ENCODE measurements at places on chromosomes 12 and 14.

- no peak for DNase-seq
Observed at GRCh38 chr12:132413931-132414588, 75.9 kb upstream of the FBRSL1 start.

- DNase-seq: no peak
Observed at GRCh38 chr12:79444089-79444488, 246.7 kb downstream of the PAWR start.

DNA sequence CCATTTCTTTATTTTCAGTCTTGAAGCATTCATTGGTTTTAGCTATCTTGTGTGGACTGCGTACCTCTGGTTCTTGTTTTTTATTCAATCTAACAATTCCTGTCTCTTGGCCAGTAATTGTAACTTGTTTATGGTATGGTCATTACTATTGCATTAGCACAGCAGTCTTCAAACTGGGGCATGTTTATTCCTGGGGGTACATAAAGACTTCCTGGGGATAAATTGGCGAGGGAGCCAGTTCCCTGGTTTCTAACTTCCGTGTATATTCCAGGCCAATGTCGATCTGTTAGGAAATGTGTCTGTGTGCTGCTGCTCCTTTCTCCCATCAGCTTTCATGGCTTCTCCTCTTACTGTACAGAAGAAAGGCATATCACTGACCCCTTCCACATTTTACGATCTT lies 13.7 kb upstream of the EVL start:
- DNase-seq: no peak

DNA sequence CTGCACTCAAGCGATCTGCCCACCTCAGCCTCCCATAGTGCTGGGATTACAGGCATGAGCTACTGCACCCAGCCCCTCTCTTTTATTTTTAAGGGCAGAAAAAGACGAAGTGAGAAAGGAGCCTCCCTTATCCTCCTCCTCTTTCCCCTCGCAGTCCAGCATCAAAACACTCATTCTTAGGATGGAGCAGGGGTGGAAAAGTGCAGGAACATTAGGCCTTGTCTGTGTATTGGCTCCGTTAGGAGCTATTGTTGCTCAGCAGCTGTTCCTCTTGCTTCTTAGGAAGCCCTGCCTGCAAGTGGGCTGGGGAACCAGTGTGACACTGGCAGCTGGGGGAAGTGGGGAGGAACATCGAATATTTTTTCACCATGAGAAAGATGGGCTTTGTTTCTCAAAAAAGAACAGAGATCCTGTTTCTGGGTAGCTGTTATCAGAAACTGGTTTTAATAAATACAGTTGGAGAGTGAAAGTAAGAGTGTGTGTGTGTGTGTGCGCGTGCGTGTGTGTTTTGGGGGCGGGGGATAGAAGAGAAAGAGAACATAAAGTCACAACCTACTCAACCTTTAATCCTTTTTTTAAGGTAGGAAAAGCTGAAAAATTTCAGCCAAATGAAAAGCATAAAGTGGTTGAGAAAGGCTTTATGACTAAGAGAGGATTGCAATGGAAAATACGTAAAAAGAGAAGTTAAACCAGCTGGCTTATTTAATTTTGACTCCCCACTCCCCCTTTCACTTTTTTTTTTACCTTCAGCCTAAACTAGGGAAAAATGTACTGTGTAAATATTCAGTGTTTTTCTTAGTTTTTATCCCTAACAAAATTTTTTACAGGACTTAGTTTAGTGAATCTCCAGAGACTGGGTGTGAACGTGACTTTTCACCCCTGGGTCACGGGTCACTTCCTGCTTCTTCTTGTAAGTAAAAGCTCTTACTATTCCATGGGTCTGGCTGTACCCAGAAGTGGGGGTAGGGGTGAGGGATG lies 197.2 kb upstream of the PLEKHG7 start:
- DNase-seq: peak; percentile 54

GRCh38 chr14:97293659-97294058 lies 496.5 kb downstream of the VRK1 start:
- no peak for DNase-seq

DNA sequence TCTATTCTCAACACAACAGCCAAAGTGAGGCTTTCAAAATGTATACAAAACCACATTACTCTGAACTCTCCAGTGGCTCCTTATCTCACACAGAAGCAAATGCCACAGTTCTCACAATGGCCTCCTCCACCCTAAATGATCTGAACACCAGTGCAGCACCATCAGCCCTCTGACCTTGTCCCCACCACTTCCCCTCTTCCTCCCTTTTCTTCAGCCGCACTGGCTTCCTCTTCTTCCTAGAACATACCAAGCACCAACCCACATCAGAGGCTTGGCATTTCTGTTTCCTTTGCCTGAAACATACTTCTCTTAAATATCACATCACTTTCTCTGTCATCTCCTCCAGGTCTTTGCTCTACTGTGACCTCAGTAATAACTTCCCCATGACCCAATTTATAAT lies 66.3 kb downstream of the GPR135 start:
- no peak for DNase-seq

DNA sequence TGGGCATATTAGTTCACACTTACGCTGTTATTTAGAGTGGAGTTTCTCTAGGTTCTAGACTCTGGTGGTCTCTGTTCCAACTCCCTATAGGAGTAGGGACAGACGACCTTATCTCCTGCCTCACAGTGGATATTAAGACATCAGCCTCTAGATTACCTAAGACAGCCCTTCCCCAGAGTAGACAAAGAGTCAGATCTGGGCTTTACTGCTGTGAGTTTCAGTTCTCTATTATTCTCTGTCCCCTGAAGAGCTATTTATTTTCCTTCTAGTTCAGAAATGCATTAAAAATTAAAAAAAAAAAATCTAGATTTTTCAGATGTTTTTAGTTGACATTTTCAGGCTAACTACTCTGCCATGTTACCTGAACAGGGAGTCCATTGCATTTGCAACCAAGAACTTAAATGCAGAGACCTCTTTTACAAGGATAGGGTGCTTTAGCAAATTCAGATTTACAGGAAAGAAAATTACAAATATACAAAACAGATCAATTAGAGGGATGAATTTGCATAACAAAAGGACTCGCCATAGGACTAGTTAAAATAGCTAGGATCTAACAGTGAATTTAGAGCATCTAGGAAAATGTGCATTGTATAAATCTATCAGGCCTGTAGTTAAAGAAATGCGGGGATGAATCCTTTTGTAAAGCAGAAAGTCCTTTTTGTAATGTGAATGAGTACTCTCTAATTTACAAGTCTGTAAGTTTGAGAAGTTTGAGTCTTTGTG lies 381.4 kb downstream of the APAF1 start:
- no peak for DNase-seq

DNA sequence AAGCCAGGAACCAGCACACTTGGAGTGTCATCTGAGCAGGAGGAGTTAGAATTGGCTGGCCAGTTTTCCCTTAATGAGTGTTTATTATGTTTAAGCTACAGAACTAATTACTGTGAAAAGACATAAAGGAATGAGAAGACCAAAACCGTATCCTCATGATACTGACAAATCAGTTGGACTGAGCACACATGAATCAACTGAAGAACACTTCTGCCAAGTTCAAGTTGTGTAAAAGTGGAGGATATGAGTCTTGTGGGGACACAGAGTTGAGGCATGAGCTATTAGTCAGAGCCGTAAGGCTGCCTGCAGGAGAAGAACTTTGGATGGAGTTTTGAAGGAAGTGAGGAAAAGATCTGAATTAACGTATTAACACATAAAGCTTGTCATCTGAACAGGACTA lies 43.1 kb downstream of the HMGA2 start:
- DNase-seq: no peak

GRCh38 chr12:116148844-116149243 lies 128.6 kb downstream of the MED13L start:
- no peak for DNase-seq

DNA sequence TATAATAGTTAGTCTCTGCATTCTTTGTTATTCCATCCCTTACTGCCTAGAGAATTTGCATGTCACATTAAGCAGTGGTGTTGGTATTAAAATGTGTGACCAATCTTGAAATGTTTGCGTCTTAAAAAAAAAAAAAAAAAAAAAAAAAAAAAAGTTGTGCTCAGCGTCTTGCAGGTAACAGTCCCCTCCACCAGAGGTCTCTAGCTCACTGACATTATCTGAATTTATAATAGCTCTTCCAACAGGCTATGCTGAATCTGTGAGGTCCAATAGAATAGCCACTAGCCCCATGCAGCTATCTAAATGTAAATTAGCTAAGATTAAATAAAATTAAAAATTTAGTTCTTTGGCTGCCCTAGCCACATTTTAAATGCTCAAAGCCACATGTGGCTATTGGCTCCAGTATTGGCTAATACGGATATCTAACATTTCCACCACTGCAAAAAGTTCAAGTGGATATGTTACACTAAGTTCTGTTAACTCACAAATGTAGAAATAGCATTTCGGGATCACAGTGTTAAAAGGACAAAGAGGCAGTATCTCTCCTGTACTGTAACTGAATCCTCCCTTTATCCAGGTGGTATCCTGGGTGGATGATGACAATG lies 28.7 kb downstream of the NKX2-8 start:
- peak; percentile 10 for DNase-seq

DNA sequence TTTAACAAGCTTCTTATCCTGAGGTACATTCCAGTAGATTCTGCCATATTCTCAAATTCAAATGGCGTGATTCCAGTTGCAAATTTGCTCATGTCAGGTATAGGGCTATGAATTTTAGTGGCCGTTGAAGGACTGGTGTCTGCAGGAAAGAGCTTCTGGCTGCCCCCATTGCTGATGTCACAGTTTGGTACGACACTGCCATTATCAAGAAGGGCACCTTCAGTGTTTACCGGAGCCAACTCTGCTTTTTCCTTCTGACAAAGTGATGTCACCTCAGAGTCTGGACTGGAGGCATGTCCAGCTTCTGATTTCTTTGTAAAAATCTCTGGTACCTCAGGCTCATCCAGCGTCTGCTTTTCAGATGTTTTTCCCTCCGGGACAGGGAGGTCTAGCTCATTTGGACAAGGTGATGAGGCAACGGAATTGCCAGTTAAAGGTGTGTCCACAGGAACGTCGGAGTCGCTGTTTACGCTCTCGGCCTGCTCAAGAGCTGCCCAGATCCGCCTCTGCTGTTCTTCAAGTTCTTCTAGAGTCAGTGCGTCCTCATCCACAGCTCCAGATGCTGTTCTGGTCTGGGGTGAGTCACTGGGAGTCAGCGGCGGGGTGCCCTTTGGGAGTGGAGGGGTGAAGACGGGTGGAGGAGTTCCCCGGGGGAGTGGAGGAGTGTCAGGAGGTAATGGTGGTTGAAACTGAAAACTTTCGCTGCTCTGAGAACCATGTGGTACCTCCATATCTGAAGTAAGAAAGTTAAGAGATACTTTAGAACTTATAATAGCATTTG lies 27.0 kb downstream of the ZCCHC8 start:
- no peak for DNase-seq

DNA sequence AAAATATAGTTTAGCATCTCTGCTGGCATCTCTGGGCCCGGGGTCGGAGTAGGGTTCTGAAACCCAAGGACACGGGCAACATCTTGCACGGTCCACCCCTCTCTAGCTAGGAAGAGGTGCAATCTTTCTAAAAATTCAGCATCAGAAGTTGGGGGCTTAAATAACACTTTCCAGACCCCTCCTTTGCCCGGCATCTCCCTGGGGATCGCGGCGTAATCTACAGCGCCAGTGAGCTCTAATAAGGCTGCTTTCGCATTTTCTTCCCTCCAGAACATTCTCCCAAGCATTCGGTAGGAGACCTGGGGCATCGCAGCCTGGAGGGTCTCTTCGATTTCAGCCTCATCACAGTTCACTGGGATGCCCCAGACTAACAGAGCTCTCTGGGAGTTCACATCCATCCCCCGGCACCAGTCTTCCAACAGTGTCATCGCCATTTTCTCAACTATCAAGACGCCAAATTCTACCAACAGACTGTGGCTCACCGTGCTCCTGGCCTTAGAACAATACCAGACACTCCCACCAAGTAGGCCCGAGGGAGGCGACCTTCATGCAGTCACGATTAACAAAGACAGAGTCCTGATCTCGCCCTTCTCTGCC lies 880 bp downstream of the PNMA1 start:
- peak; percentile 62 for DNase-seq

- DNase-seq: peak; percentile 29
Observed at GRCh38 chr12:52213564-52214420, 19.3 kb upstream of the KRT7 start.

GRCh38 chr14:37824939-37825712 lies 229.7 kb downstream of the TTC6 start:
- no peak for DNase-seq

GRCh38 chr14:64118892-64119291 lies 175.3 kb downstream of the ESR2 start:
- no peak for DNase-seq

DNA sequence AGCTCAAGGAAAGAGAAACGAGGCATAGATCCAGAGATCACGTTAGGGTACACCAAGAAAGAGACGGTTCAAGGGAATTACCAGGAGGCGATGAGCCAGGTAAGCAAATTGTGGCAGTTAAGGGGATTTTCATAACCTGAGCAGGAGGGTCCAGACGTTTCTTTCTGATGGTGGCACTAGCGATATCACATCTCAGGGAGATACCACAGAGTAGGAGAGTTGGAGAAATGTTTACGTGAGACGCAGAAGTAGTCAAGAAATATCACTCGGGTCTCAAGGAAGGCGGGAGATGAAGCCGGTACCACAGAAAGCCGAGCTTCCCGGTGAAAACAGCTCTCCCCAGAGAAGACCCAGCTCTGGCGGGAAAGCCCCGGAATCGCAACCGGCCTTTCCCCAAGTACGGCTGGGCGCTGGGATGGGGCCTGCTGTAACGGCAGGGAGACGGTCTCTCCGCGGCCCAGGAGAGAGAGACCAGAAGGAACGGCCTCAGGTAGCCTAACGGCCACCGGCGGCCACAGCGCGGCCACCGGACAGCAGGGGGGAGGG lies 485 bp downstream of the SENP1 start:
- peak; percentile 42 for DNase-seq

DNA sequence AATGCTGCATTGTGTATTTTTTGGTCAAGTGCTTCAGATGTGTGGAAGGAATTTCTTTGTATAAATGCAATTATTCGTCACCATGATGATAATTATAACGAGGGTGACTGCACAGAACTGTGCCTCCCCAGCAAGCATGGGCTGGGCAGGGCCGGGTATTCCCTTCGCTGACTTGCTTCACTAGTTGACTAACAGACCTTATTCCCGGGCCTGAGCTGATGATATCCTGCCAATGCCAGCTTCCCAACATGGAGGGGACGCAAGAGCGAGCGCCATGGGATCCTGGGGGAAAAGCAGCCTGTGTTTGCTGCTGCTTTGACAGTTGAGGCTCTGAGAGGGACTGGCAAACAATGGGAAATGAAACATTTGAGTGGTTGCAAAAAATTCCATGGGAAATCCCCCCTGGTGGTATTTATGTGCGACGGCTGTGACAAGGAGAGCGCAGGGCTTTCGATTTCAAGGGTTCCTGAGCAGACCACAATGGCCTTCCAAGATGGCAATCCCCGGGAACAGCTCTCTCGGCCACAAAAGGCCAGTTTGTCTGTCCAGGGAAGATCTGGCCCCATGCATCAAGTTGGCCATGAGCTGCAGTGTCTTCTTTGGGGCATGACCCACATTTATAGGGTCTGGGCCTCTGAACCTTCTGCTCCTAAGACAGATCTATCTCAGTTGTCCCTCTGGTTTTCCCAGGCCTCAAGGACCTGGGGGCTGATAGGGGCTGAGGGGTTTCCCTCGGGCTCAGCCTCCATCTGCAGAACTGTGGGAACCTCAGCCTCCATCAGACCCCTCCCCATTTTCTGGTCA lies 21.9 kb upstream of the MAP1LC3B2 start:
- DNase-seq: no peak
